ENCODE measurements at places on chromosomes 3 and 15.

GRCh38 chr15:40105517-40106202 is 3.0 kb downstream of the BMF start:
- DNase-seq = no peak

- DNase-seq = no peak
Measured at GRCh38 chr3:107738486-107739183, 215.9 kb downstream of the BBX start.

GRCh38 chr15:68201879-68202261 is 3.3 kb downstream of the CALML4 start:
- DNase-seq = no peak

GRCh38 chr15:81785181-81785580 is 260.6 kb downstream of the MEX3B start:
- no peak for DNase-seq

GRCh38 chr3:195446359-195446758 is 3.5 kb upstream of the ACAP2 start:
- no peak for DNase-seq

GRCh38 chr3:11276901-11277300 is 4.7 kb downstream of the ATG7 start:
- no peak for DNase-seq

DNA sequence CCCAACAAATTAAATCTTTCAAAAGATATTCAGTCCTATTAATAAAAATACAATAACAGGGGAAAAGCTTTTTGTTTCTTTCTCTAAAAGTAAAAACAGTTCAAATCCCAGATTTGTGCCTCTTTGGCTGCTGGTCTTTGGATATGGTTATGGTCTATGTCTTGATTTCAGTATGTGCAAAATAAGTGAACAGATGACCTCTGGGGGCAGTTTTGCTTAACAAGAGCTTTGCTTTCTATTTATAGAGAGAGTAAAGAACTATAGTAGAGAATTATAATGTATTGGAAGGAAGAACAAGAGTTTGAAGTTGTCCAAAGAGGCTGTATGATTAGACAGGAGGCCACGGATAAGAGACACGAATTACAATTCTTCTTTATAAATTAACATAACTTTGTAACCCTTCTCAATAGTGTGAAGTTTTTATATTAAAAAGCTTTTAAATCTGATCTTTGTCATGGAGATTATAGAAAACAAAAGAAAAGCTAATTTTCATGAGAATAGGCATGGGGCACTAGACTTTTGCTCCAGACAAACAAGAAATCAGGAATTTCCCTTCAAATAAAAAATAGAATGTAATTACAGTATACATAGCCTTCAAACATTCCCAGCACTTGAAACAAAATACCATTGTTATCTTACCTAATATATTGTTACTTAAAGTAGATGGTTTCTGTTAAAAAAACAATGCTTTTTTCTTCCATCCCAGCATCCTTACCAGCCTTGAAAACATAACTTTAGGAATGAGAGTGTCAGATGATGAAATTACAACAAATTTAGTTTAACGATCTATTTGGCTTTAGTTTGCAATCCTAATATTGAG is 432.7 kb upstream of the ARHGEF26 start:
- DNase-seq = no peak

GRCh38 chr15:67505675-67506572 is 15.0 kb upstream of the C15orf61 start:
- no peak for DNase-seq

GRCh38 chr3:114856835-114857234 is 290.3 kb downstream of the ZBTB20 start:
- no peak for DNase-seq

DNA sequence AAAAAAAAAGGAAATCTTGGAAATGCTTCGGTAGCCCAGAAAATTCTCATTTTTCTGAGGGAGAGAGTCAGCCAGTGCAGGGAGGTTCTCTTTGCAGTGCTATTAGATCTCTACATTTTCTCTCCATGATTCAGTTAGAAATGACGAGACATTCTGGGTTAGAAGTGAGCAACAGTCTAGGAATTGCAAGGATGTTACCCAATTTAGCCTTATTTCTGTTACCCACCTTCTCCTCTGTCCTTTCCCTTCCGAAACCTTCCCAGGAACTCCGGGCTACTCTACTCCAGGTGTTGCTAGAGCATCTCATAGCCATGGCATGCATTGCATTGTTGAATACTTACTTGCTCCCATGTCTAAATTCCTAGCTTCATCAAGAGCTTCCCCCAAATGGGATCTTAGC is 106.8 kb downstream of the EDEM1 start:
- DNase-seq = no peak

DNA sequence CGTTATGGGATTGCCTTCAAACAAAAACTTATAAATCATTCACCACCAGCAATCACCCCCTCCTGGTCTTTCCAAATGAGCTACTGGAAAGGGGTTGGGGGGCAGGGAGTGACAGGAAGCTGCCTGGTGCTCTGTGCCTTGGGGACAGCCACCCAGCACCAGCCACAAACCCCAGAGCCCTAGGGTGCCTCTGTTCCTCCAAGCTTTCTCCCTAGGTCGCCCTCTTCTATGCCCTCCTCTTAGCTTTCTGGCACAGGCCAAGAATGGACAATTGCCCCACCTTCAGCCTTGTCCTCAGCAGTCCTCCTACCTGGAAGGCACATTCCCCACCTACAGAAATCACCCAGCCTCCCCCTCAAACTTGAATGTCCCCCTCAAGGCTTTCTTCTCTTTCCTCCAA is 3.3 kb downstream of the OXTR start:
- DNase-seq = no peak

- DNase-seq = no peak
Measured at GRCh38 chr3:29440413-29441305, 159.8 kb downstream of the RBMS3 start.

GRCh38 chr3:4856136-4856535 is 123.1 kb upstream of the BHLHE40 start:
- no peak for DNase-seq

GRCh38 chr3:98038876-98039275 is 3.8 kb upstream of the GABRR3 start:
- DNase-seq = no peak

GRCh38 chr3:46705022-46705530 is 3.9 kb downstream of the TMIE start:
- peak; percentile 86 for DNase-seq

- no peak for DNase-seq
Measured at GRCh38 chr3:177228601-177229190, 31.4 kb upstream of the TBL1XR1 start.

GRCh38 chr3:184553385-184553784 is 8.2 kb upstream of the EPHB3 start:
- DNase-seq = no peak

GRCh38 chr15:91553196-91553854 is 300.2 kb upstream of the SLCO3A1 start:
- no peak for DNase-seq

DNA sequence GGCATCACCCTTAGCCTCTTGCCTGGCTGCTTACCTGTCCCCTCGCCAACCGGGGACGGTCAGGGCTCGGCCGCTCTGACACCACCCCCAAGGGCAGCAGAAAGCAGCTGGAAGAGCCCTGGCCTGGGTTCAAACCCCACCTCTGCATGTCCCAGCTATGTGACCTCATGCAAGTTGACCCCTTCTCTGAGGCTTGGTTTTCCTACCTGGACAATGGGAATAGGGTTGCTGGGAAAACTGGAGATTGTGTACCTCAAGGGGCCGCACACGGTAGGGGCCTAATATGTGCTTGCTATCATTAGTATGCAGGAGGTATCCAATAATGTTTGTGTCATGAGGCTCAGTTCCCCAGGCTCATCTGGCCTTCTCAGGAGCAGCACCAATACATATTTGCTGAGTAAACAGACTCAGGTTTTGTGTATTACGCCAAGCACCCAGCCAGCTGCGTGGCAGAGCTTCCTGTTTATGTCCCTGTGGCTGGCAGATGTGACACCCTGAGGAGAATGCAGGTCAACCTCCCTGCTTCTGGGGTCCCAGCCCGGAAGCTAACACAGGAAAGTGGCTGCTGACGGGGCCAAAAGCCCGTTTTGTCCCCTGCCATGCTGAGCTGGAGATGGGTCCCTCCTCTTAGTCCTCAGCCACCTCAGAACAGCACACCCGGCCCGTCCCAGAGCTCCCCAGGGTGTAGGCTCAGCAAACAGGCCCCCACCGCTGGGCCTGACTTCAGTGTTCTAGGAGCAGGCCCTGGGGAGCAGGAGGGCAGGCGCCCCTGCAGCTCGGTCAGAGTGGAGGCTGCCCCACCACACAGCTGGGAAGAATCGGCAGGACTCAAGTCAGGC is 29.7 kb downstream of the PLXND1 start:
- peak; percentile 74 for DNase-seq

GRCh38 chr3:188330138-188330537 is 176.2 kb downstream of the LPP start:
- DNase-seq = no peak

GRCh38 chr3:33428734-33429133 is 11.5 kb downstream of the UBP1 start:
- no peak for DNase-seq

- no peak for DNase-seq
Measured at GRCh38 chr3:104788807-104789206, 577.9 kb upstream of the ALCAM start.

DNA sequence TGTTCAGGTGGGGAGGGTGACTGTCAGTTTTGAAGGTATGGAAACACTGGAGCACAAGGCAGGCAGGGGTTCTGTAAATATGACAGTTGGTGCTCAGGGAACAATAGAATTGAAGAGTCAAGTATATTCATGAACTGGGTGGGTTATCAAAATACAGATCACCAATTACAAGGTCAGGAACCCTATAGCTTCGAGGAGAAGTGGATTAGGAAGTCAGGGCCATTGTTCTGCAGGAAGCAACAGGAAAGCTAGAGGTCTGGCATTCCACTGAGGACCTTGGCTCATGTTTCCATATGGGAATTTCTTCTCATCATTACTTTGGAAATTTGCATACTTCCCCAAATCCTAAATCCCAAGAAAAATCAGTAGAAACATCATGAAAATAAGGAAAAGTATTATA is 125.9 kb downstream of the MYRIP start:
- DNase-seq = no peak

- no peak for DNase-seq
Measured at GRCh38 chr3:16897254-16897926, 12.6 kb downstream of the PLCL2 start.

GRCh38 chr3:52986938-52987337 is 58.9 kb downstream of the SFMBT1 start:
- DNase-seq = no peak

GRCh38 chr3:110940055-110940454 is 131.6 kb upstream of the NECTIN3 start:
- no peak for DNase-seq

DNA sequence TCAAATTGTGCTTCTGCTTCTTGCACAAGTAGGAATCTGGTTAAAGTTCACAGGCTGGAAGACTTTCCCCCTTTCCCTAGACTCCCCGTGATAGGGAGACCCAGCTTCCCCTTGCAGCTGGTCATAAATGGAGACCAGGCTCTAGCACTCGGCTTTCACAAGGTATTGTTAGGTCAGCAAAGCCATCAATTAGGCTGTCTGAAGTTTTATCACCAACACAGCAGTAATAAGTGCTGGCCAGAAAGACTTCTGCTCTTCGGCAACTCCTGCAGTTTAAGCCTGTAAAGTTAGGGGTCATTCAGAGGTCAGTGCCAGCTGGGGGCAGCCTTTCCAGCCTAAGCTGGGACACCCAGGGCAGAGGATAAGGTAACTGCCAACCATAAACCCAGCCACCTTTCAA is 203.4 kb downstream of the MEIS2 start:
- DNase-seq = no peak

DNA sequence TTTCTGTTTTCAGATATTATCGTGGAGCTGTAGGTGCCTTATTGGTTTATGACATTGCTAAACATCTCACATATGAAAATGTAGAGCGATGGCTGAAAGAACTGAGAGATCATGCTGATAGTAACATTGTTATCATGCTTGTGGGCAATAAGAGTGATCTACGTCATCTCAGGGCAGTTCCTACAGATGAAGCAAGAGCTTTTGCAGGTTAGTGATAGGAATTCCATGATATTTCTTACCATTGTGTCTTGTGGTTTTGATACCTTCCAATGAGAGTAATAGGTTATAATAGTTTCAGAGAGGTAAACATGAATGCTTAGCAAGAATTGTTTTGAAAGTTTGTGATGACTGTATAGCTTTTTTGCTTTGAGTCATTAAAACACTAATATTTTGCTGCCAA is 8.5 kb downstream of the RAB11A start:
- no peak for DNase-seq

DNA sequence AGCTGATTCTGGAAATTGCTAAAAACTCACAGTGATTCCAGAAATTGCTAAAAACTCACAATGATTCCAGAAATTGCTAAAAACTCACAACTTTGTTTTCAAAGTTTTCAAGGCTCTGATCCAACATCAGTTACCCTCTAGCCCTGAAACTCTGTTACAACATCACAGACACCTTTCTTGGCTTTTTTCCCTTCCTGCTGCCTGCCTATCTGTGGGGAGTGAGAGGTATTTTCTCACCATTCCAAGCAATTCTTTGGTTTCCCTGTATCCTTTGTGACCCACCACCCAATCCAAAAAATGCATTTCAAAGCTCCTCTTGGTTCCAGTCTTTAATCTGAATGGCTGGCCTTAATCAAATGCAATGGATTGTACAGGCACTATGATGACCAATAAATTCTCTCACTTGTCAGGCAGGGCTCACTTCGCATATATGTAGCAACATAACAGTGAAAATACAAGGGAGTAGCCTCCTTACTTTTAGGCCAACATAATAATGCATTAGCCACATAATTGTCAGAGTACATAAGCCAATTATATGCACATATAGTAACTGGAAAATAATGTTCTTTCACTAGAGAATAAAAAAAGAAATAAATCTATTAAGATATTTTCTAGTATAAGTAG is 1139.0 kb downstream of the ROBO2 start:
- DNase-seq = no peak
